Suprapubic skin (tissue), 4 donors: ENCODE measurements at places on chromosomes 5 and 9. TPM values are rescaled to one million over a fixed set of nuclear protein-coding genes. Genes with fewer than 3 reads are reported as not detected.

- no peaks in the 10 kb centered on the region for H3K27me3 ChIP-seq
- H3K4me1 ChIP-seq, result no peaks in the 10 kb centered on the region
- no peak for DNase-seq
- no peak overlapping the region for H3K4me3 ChIP-seq
- H3K27ac ChIP-seq, result no peak overlapping the region
These were observed 109.3 kb upstream of the ICE1 start for GRCh38 chr5:5313101-5313635.

Gene SLC25A2
- total RNA-seq, result 4.5 TPM

GRCh38 chr5:75351139-75351926 lies 14.3 kb downstream of the HMGCR start:
- no peak overlapping the region for H3K4me3 ChIP-seq
- no peak for DNase-seq
- peaks cover 80% of the 10 kb centered on the region for H3K36me3 ChIP-seq
- no peaks in the 10 kb centered on the region for H3K4me1 ChIP-seq
- H3K27ac ChIP-seq, result no peak overlapping the region
- H3K27me3 ChIP-seq, result no peaks in the 10 kb centered on the region

- no peaks in the 10 kb centered on the region for H3K4me1 ChIP-seq
- no peak overlapping the region for H3K27ac ChIP-seq
- H3K4me3 ChIP-seq, result no peak overlapping the region
- H3K27me3 ChIP-seq, result no peaks in the 10 kb centered on the region
These were observed 88.9 kb upstream of the PRR16 start for GRCh38 chr5:120375248-120375647.
